AML-193 (cell line): ENCODE measurements at places on chromosomes 2 and 18.

- peak; percentile 7 for DNase-seq
Measured at GRCh38 chr2:195410074-195410671, 246.9 kb upstream of the SLC39A10 start.

- no peak for DNase-seq
Measured at GRCh38 chr18:22466608-22467395, 49.1 kb upstream of the CTAGE1 start.

GRCh38 chr2:159200498-159200897 lies 86.0 kb downstream of the WDSUB1 start:
- DNase-seq: no peak

GRCh38 chr2:133825778-133826177 lies 257.5 kb upstream of the NCKAP5 start:
- no peak for DNase-seq

- DNase-seq: no peak
Measured at GRCh38 chr2:173271135-173271534, 83.5 kb upstream of the CDCA7 start.

DNA sequence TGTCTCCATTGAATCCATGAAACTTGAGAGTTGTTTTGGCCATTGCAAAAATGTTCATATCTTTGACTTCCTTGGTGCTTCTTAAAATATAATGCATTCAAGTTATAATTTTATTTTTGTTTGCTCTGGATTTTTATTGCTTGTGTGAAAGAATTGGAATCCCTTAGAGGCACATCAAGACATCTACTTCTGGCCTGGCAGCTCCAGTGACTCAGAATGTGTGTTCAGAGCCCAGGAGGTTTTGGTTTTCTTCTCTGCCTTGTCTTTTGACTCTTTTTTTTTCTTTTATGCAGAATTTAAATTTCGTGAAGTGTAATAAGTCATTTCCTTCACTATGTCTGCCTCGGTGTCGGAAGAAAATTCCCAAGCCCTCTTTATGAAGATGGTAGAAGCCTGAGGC lies 180.2 kb downstream of the LTBP1 start:
- no peak for DNase-seq

- DNase-seq: no peak
Measured at GRCh38 chr2:24080701-24081100, 3.9 kb downstream of the TP53I3 start.

GRCh38 chr2:219084791-219085190 lies 24.1 kb upstream of the IHH start:
- DNase-seq: peak; percentile 65

DNA sequence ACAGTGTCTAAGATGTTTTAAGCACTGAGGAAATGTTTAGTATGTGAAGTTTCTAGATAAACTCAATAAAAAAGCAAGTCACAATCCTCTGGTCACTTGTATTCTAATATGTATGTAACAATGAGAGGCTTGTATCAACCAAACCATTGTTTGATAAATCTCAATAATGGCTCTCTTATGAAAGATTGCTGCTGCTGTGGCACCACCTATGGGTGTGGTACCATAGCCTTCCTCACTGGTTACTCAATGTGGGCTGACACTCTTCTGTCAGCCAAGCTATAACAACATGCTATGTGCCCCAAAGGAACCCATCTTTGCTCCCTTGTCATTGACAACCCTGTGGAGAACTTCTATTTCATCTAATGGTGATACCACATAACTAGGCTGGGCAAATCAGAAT lies 12.6 kb upstream of the RAB1A start:
- DNase-seq: peak; percentile 26

DNA sequence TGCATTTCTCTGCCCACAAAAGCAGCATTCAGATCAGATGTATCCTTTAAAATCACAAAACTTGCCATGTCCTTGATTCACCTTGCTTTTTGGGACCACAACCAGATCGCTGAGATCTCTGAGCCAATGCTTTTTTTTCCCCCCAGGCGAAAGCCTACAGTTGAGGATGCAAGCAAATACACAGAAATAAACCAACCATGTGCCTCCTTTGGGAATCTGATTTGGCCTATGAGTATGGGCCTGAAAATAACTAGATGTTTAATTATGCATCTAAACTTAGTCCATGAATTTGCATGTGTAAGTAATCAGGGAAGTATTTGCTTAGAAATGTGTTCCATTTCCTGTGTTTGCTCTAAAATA lies 49.7 kb upstream of the CDC42EP3 start:
- DNase-seq: no peak

DNA sequence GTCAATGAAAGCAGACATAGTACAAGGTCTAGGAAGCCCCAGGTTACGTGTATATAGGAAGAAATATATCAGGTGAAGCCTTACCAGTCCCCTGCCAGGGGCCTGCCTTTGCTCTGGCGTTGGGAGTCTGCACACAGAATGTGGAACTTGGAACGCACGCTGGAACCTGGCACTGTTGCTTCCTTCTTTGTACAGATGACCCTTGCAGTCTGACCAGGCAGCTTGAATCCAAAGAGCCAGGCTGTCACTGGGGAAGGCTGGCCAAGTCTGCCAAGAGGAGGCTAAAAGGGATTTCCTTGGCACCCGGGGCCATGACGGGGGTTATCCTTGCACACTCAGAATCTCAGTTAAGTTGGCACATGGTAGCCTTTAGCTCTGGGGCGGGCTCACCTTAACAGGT lies 39.5 kb downstream of the TMEM247 start:
- no peak for DNase-seq

- no peak for DNase-seq
Measured at GRCh38 chr2:150978053-150978452, 283.6 kb downstream of the RBM43 start.

GRCh38 chr2:390959-391358 lies 103.1 kb upstream of the ALKAL2 start:
- no peak for DNase-seq

DNA sequence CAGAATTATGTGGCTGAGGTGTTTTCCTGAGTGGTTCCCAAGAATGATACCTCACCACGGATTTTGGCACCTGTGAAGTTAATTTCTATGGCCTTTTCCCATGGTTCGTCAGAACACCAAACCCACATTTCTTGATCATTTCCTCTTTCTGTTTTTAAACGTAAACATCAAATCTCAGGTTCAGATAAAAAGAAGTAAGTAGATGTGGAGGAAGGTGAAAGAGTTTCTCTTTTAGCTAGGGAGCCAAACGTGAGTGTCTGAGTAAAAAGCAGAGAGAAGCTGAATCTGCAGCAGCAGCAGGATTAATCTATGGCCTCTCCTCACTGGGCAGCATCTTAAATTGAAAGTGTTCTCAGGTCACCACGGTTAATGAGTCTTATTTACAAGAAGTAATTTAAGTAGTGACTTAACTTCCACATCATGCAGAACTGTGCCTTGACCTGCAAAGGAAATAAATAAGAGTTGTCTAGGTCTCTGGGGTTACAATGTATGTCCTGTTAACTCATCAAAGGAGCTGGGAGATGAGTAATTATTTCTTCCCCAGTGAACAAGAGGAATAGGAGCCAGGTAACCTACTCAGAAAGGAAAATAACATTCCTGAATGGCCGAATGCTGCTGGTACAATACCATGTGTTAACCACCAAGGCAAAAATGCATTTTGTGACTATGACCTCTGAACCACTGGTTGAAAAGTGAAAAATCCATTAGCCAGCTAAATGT lies 139.6 kb upstream of the NETO1 start:
- DNase-seq: no peak

DNA sequence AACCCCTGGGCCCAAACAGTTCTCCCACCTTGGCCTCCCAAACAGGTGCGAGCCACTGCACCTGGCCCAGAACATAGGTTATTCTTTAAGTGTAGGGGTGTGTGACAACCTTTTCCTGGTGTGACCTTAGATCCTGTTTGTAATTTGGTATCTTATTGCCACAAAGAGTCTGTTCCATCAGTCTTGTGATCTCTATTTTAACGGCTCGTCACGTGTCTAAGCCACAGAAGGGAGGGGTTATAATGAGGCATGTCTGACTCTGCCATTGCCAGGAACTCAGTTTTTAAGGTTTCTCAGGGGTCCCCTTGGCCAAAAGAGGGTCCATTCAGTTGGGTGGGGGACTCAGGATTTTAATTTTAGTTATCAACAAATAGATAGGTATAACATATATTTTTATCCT lies 4.4 kb upstream of the ALS2 start:
- DNase-seq: no peak

GRCh38 chr2:234751275-234751973 lies 200.4 kb upstream of the SH3BP4 start:
- DNase-seq: no peak

DNA sequence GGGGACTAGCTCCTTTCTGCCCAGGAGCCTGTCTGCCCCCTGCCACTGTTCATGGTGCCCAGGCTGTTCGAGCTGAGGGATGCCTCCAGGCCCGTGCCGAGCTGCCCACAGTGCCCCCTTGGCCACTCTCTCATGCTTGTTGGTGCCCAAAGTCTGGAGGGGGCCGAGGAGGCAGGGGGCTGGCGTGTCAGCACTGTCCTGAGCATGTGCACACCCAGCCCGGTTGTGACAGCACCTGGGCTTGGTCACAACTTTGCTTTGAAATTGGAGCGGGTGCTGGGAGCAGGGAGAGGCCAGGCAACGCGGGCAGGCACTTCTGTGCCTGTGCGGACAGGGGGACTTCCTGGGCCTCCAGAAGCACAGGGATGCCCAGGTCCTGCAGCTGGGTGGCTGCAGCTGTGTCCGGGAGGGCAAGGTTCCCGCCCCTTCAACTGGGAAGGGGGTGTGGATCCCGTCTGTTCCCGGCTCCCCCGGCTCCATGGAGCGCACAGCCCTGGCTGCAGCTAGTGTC lies 22.2 kb upstream of the RAPGEF4 start:
- DNase-seq: no peak

DNA sequence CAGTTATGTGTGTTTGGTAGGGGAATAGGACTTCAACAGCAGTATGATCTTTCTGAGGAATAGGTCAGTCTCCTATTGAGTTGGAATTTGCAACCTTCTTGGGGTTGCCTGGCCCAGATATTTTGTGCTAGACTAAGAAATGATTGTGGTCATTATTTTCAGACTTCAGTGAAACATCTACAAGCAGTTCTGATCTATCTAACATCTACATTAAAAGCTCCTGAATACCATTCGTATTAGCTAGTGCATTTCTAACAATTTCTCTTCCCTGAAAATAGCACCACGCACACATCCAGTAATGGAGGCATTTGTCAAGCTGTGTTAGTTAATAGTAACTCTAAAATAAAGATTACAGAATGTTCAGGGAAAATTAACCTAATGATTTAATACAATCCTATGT lies 179.3 kb downstream of the FIGN start:
- DNase-seq: no peak

DNA sequence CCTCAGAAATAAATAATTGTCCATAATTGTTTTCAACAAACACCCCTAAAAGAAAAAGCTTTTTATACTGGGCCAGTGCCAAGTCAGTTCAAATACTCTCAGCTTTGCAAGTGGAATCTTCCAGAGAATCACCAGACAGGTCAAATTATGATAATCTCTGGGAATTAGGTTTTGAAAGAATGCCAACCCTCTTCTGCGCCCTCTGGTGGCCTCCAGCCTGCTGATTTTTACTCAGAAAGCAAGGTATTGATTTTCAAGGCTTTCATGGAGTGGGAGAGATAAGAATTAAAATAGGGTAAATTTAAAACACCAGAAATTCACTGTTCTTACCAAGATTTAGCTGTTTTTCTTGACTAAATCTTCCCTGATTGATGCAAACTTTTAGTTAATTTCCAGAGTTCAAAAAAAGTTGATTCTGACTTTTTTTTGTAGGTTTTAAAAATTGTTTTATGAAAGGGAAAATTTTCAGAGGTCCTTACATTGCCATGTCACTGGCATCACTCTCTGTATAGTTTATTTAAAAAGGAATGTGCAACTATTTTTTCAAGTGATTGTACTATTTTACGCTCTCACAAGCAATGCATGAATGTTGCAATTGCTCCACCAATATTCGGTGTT lies 282.9 kb upstream of the TNP1 start:
- no peak for DNase-seq

- no peak for DNase-seq
Measured at GRCh38 chr18:51196811-51197660, 445 bp downstream of the MEX3C start.

DNA sequence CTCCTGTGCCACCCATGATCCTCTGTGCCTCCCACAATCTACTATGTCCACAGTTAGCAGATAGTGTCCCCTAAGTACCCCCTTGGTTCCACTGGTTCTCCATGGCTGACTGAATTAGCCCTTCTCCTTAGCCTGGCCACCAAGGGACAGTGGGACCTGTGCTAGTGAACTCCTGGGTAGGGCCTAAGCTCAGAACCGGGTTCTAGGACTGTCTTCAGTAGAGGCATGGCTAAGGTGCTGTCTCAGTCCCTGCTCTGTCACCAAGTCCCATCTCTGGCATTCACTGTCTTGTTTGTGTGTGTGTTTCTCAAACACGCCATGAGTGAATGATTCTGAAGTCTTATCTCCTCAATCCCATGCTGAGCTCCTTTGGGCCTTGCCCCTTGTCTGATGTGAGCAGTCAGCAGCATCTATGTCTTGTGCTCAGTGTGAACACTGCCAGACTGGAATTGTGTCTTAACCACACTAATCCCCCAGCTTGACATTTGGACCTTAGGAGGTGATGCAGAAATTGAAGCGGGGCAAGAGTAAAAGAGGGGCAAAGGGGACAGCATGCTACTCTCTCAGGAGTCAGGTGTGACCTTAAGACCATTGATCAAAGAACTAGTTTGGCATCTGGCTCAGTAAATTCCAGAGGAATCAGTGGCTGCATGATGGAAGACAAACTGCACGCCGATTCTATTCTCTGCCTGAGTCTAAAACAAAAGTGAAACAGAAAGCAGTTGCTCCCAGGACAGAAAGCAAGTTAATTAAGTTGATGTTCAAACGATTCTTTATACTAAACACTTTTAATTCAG lies 190.5 kb downstream of the ALPK2 start:
- no peak for DNase-seq

GRCh38 chr2:55428258-55428657 lies 8.6 kb upstream of the CCDC88A start:
- DNase-seq: no peak

- no peak for DNase-seq
Measured at GRCh38 chr2:14401873-14402272, 230.6 kb upstream of the LRATD1 start.

- DNase-seq: no peak
Measured at GRCh38 chr2:174561283-174561971, 36.2 kb downstream of the WIPF1 start.

GRCh38 chr18:55243857-55244256 lies 284.6 kb upstream of the CCDC68 start:
- DNase-seq: no peak

DNA sequence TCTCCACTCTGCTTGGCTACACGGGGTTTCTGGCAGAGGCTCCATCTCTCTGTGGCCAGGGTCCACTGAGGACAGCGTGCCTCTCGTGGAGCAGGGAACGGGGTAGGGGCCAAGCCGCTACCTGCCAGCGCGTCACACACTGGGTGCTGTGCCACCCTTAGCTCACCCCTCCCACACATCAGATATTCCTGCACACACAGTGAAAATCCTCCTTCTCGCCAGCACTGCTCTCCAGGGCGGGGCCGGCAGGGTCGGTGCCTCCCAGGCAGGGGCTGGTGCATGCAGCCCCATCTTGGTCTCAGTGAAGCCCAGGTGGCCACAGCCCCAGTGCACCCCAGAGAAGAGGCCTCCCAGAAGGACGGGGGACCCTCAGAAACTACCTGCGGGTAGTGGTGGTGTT lies 124.6 kb downstream of the MBP start:
- DNase-seq: no peak
